ENCODE measurements at places on chromosomes 12 and 14. TPM values are rescaled to one million over a fixed set of nuclear protein-coding genes. Genes with fewer than 3 reads are reported as not detected.

DNA sequence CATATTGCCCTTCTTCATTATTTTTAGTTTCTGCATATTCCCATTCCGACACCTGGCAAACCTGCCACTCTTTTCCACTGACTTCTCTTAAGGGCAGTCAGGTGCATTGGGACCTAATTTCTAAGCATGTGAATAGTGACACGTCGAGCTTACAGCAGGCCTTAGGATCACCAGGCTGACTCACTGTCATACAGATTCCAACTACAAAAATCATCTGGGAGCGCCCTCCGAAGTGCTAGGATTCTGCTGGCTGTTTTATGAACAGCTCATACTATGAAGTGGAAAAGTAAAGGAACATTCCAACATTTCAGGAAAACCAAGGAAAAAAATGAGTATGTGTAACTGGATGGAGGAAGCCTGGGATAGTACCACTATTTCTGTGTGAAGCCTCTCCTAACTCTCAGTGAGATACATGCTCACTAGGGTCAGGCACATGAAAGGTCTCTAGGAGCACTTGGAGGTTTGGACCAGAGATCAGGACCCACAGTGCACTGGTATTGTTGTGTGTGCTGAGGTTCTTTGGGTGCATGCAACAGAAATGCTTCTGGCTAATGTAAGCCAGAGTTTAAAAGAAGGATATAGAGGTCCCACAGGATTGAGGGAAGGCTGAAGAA, 257.4 kb downstream of the ZFP36L1 start:
- H3K36me3 ChIP-seq, result peaks cover 2% of the 10 kb centered on the region
- DNase-seq, result no peak
- H3K27ac ChIP-seq, result no peak overlapping the region
- H3K4me1 ChIP-seq, result no peaks in the 10 kb centered on the region

DNA sequence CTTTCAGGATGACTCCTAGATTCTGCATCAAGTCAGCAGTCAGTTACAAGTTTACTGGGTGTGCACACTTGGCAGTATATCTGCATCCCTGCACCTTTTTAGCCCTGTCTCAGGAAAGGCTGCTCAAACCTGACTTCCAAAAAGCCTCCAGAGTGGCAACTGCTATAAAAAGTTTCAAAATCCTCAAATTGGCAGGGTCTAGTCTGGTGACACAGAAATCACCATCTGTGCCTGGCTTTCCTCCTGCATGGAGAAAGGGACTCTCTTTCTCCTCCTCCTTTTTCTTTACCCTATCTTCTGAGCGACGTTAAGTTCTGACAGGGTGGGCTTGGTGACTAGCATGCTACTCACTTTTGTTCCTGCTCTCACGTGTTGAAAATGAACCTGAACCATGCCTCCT, 679.5 kb downstream of the C12orf50 start:
- H3K4me1 ChIP-seq, result no peaks in the 10 kb centered on the region
- DNase-seq, result no peak
- no peak overlapping the region for H3K27ac ChIP-seq
- H3K4me3 ChIP-seq, result no peak overlapping the region
- H3K36me3 ChIP-seq, result no peaks in the 10 kb centered on the region
- H3K27me3 ChIP-seq, result no peaks in the 10 kb centered on the region

- peaks cover 29% of the 10 kb centered on the region for H3K4me1 ChIP-seq
- DNase-seq, result peak; percentile 57
- peaks cover 6% of the 10 kb centered on the region for H3K36me3 ChIP-seq
- peak overlapping the region; percentile 77 for H3K27ac ChIP-seq
- H3K27me3 ChIP-seq, result peaks cover 16% of the 10 kb centered on the region
Observed at GRCh38 chr14:60753264-60754119, 18.9 kb downstream of the MNAT1 start.

DNA sequence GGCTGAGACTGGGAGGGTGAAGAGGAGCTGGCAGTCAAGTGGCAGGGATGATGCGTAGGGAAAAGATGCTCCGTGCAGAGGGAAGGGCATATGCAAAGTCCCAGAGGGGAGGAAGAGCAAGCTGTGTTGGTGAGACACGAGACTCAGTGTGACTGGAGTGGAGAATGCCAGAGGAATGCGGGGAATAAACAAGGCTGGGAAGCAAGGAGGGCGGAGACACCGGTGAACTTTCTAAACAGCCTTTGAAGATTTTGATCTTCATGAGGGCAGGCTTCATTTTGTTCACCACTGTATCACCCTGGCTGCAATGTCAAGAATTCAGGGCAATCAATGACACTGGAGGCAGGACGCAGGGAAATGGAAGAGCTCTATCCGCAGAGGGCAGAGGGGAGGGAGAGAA, 535.8 kb downstream of the FUT8 start:
- no peak overlapping the region for H3K4me3 ChIP-seq
- no peak for DNase-seq
- H3K4me1 ChIP-seq, result peaks cover 48% of the 10 kb centered on the region
- H3K27me3 ChIP-seq, result peaks cover 5% of the 10 kb centered on the region

- peaks cover 8% of the 10 kb centered on the region for H3K36me3 ChIP-seq
- H3K4me1 ChIP-seq, result no peaks in the 10 kb centered on the region
- no peak overlapping the region for H3K27ac ChIP-seq
- no peak overlapping the region for H3K4me3 ChIP-seq
Observed at GRCh38 chr14:59352961-59353360, 112.2 kb downstream of the GPR135 start.

- DNase-seq, result peak; percentile 35
- peaks cover 79% of the 10 kb centered on the region for H3K4me1 ChIP-seq
- H3K36me3 ChIP-seq, result peaks cover 17% of the 10 kb centered on the region
- H3K27me3 ChIP-seq, result no peaks in the 10 kb centered on the region
- peak overlapping the region; percentile 91 for H3K27ac ChIP-seq
Observed at GRCh38 chr12:47270782-47271664, 191.3 kb upstream of the AMIGO2 start.

DNA sequence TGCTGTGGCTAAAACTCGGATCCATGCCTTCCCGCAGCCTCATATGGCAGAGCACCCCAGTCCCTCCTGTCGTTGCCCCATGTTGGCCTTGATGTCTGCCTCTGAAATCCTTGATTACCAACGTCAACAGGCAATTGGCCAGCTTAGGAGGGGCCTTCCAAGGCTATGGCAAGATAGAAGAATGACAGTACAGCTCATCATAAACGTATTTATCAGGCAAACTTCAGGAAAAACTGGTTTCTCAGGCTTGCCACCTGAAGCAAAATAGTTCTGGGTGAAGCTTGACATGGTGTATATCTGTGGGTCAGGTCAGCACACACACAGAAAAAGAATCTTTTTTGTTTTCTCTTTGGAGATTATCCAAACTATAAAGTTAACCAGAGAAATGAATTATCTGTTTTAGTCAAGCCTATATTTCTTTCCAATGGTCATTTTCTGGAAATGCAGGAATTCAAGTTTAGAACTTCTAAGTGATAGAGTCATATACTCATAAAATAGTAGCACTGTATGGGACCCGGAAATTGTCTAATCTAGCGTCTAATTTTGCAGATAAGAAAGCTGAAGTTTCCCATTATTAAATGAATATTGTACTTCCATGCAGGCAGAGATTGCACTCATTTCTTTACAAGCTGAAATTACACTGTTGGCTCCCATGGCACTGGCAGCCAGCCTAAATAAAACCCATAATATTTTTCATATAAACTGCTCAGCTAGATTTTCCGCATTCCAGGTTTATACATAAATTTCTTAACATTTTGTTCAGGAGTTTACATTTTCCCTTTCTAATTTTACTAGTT, 24.4 kb upstream of the DUSP16 start:
- no peaks in the 10 kb centered on the region for H3K36me3 ChIP-seq
- peaks cover 4% of the 10 kb centered on the region for H3K27me3 ChIP-seq
- DNase-seq, result no peak

GRCh38 chr12:6207259-6207925, 7.2 kb downstream of the CD9 start:
- no peak overlapping the region for H3K27ac ChIP-seq
- peaks cover 2% of the 10 kb centered on the region for H3K36me3 ChIP-seq
- H3K27me3 ChIP-seq, result peaks cover 7% of the 10 kb centered on the region
- no peak overlapping the region for H3K4me3 ChIP-seq
- H3K4me1 ChIP-seq, result peaks cover 14% of the 10 kb centered on the region
- DNase-seq, result no peak

GRCh38 chr12:52523824-52524223, 3.6 kb upstream of the KRT5 start:
- peaks cover 4% of the 10 kb centered on the region for H3K27me3 ChIP-seq
- H3K4me1 ChIP-seq, result peaks cover 6% of the 10 kb centered on the region
- H3K27ac ChIP-seq, result no peak overlapping the region
- H3K36me3 ChIP-seq, result no peaks in the 10 kb centered on the region

GRCh38 chr14:92794547-92794941, 439 bp downstream of the GOLGA5 start:
- DNase-seq, result no peak
- peaks cover 18% of the 10 kb centered on the region for H3K36me3 ChIP-seq
- peak overlapping the region; percentile 94 for H3K27ac ChIP-seq
- peaks cover 34% of the 10 kb centered on the region for H3K4me1 ChIP-seq
- peak overlapping the region; percentile 99 for H3K4me3 ChIP-seq

DNA sequence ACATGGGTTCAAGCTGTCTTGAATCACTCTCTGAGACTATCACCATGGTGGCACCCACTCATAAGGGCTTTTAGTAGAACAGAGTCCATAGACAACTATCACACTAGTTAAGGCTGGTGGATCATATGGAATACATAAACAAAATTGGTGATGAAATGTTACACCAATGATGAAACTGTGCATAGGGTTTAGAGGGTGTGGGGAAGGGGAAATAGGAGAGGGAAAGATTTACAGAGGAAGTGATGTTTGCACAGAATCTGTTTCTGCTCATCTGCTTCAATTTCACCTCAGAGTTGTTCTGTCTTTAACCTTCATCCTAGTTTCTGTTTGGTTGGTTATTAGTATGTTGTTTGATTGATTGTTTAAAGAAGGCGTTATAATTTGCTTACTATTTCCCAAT, 2.4 kb upstream of the RXYLT1 start:
- peaks cover 4% of the 10 kb centered on the region for H3K27me3 ChIP-seq
- H3K4me3 ChIP-seq, result no peak overlapping the region
- peaks cover 8% of the 10 kb centered on the region for H3K36me3 ChIP-seq
- no peak for DNase-seq

Gene CLMN
- 0.91 TPM for total RNA-seq

Gene HOXC13
- not detected for total RNA-seq

Gene TAS2R30
- 0.86 TPM for total RNA-seq

Gene AMN
- total RNA-seq, result 2.0 TPM

Gene RTL1
- not detected for total RNA-seq

Gene PZP
- total RNA-seq, result not detected

Gene SIRT4
- 2.1 TPM for total RNA-seq

Gene LRR1
- total RNA-seq, result 59.9 TPM

Gene NOVA1
- total RNA-seq, result 0.10 TPM

Gene TRHDE
- total RNA-seq, result not detected

Gene GEMIN2
- total RNA-seq, result 25.8 TPM
